ENCODE measurements at places on chromosomes 6 and 20.

DNA sequence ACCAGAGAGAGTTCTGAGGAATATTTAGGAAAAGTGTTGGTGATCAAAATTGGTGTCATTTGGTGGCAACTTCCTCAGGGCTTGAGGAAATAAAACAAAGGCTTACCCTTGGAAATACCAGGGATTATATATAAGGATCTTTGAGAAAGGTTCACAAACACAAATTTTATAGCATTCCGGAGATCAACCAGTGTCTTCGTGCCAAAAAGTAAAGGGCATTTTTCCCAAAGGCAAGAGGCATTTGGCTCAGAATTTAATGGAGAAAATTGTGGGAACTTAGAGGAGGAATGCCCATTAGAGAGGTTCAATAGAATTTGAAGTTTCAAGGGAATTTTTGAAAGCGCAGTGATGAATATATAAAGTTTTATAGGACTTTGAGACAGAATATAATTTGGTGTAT, 179.5 kb downstream of the FUT9 start:
- no peak for DNase-seq

DNA sequence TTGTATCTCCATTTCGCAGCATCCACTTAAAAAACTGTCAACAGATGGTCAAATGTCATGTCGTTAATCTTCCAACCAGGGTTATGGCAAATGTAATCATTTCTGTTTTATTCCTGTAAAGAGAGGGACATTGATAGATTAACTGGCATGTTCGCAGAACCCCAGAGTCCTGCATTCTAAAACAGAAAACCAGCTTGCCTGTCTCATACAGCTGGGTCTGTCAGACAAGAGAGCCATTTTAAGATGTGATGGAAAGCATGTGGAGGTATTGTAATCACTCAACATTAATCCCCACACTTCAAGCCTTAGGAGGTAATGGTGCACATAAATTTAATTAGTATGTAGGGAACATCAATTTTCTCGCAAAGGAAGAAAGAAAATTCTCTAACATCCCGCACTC, 4.4 kb downstream of the SMLR1 start:
- no peak for DNase-seq

DNA sequence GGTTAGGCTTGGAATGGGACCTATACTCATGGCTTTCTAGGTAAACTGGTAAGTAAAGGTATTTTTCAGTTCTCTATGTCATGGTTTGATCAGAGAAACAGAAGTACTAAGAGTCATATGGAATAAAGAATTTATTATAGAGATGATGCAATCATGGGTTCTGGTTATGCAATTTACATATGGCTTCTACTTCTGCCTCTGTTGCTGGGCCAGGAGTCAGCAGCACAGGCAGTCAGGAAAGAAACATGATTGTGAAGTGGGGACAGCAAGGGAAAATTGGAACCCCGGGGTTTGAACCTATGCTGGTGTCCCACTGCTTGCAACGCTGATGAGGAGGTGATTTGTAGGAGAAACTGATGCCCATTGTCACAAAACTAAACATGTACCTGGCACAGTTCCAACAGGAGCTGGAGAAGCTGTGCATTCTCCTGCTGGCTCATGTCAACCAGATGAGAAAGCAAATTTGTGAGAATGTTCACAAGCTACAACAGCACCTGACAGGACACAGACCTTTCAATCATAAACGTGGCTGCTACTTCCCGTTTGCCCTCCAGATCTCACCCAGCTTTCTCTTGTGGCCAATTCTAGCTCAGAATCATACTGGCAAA, 887.1 kb downstream of the TFAP2A start:
- DNase-seq: no peak

GRCh38 chr6:29965873-29966601, 23.7 kb downstream of the HLA-A start:
- peak; percentile 64 for DNase-seq

- no peak for DNase-seq
Observed at GRCh38 chr6:169981568-169981967, 230.1 kb downstream of the ERMARD start.

GRCh38 chr20:39541136-39541803, 579.1 kb downstream of the DHX35 start:
- no peak for DNase-seq

DNA sequence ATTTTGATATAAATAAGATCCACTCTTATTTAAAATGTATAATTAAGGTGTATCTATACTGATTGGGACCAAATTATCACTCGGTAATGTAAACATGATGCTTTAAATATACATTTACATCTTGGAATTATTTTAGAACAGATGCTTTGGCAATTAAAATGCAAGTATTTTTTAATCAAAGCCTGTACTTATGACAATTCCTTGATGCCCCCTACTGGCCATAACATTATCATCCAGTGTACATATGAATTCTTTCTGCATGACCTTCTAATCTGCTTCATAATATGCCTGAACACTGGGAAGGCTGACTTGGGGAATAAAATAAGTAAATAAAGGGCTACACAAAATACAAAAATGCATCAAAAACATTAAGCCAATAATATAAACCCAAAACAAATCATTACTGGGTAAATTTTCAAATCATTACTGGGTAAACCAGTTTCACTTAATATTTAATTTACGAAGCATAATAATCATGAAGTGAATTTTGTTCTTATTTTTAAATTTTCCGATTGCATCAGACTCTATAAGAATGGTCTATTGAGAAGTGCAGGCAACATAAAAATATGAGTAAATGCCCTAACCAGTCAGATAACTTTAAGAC, 65.1 kb downstream of the CGA start:
- DNase-seq: no peak

DNA sequence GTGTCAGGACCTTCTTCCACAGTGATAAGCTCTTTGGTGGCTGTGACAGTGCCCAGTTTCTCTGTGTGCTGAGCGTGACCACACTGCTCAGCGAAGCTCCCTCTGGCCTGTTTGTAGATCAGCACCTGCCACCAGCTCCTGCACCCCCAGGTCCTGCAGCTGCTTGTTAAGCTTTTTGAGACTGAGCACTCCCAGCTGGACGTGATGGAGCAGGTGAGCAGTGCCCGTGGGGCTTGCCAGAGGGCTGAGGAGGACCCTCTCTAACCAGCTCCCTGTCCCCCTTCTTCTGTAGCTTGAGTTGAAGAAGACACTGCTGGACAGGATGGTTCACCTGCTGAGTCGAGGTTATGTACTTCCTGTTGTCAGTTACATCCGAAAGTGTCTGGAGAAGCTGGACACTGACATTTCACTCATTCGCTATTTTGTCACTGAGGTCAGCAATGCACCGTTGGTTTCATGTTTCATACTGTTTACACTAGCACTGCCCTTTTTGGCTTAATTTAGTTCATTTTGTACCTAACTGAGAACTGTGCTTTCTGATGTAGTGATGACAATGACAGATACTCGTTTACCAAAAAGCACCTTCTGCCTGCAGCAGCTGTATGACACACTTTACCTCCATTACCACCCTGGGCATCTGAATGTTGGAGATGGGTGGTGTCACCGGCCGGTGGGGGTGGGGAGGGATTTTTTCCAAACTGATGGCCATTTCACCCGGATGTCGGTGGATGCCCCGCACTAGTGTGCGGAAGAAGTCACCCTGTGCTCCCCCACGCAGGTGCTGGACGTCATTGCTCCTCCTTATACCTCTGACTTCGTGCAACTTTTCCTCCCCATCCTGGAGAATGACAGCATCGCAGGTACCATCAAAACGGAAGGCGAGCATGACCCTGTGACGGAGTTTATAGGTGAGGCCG, 12.5 kb downstream of the NELFCD start:
- DNase-seq: no peak
